ENCODE measurements at places on chromosomes 7 and 10. TPM values are rescaled to one million over a fixed set of nuclear protein-coding genes. Genes with fewer than 3 reads are reported as not detected.
A peak's percentile ranks its signal among the peaks of the same experiment; 100 is the strongest.

DNA sequence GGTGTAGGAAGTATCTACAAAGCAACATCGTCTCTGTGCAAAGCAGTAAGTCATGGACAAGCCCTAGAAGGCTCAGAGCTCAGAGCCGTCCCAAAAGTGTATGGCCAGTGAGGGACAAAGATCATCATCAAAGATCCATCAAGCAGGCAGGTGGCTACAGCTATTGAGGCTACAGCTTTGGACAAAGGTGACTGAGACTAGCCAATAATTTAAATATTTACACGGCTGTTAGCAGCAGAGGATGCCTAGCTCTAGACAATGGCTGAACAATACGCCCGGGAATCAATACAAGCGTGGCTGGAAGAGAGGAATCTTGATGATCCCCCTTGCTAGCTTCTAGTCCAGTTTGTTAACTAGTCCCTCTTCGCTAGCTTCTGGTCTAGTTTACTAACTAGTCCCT lies 17.9 kb downstream of the NMT2 start:
- DNase-seq = no peak

GRCh38 chr10:86149257-86149656 lies 217.3 kb downstream of the GRID1 start:
- no peak for DNase-seq

GRCh38 chr7:20214921-20215669 lies 2.1 kb downstream of the MACC1 start:
- peak; percentile 54 for DNase-seq

DNA sequence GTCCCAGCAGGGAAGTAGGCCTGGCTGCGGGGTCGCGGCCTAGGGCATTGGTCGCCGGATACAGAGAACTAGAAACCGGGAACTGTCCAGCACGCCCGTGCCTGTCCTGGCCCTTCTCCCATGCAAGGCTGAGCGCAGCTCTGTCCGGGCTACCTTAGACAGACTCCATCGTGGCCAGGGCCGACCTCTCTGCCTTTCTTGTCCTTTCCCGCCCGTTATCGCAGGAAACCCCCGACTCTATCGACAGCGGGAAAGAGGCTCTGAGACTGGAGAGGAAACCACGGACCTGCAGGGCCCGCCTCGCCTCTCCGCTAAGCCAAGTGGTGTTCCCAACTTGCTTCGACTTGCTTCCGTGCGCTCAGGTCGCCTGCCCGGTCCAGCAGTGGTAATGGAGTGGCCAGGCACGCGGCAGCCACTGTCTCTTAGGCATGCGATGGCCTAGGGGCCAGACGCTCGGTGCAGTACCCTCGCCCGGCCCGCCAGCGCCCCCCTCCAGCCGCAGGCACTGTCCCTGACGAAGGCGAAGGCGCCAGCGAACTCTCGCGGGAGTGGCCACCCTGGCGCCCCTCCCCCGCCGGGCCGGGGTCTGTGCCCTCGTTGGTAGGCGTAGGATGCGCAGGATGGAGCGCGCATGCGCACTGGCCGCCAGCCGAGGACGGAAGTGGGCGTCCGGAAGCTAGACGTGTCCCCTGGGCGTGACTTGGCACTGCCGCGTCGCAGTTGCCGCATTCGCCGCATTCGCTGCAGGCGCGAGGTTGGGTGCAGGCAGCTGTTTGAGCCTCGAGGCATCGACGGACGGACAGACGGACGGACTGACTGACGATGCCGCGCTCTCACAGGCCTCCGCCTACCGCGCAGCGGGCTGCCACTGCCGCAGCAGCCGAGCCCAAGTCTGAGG lies 54.4 kb downstream of the MCMBP start:
- DNase-seq = no peak

GRCh38 chr7:22442187-22442881 lies 57.7 kb downstream of the STEAP1B start:
- DNase-seq = peak; percentile 30

DNA sequence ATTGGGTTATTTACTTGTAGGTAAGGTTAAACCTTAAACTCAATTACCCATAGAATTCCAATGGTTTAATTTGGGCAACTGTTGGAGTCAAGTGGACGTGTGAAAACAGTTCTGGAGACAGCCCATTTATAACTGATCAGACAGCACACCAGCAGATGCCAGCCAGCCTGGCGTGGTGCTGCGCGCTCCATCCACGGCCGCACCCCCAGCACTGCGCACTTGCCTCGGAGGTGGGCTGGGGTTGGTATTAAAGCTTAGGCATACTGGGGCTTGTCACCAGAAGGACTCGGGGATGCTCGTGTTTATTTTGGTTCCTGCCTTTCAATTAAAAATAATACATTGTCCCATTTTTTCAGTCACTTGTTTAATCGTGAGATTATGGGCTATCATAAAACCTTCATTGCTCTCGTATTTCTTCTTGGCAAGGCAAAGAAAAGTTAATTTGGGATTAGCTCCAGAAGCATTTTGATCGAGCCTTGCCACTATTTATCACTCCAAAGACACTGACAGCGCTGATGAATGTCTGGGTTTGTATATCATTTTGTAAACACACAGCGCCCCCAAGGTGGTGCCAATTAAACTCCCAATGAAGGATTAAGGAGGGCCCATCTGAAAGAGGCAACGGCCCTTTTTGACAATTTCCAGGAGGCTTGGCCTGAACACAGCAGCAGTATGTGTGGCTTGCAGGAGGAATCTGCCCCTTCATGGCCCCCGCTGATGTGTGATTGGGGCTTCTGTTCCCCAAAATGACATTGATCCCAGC lies 204.5 kb upstream of the CXCL12 start:
- no peak for DNase-seq

- no peak for DNase-seq
Observed at GRCh38 chr7:21169667-21170580, 258.0 kb upstream of the SP4 start.

DNA sequence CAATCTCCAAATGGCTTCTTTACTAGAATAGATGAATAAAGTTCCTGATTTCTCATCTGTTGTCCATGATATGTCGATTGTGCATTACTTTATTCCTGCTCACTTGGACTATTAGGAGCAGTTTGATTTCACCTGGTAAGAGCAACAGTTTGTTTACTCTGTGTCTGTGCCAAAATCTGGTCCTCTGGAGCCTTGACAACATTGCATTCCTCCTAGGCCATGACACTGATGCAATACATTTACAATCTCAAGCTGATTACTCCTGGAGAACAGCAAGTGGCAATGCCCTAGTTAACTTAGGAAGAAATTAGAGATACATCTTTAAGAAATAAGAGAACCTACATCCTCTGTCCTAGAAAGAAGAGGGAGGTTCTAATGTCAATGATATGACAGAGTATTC lies 71.8 kb downstream of the SGCE start:
- DNase-seq = peak; percentile 17

DNA sequence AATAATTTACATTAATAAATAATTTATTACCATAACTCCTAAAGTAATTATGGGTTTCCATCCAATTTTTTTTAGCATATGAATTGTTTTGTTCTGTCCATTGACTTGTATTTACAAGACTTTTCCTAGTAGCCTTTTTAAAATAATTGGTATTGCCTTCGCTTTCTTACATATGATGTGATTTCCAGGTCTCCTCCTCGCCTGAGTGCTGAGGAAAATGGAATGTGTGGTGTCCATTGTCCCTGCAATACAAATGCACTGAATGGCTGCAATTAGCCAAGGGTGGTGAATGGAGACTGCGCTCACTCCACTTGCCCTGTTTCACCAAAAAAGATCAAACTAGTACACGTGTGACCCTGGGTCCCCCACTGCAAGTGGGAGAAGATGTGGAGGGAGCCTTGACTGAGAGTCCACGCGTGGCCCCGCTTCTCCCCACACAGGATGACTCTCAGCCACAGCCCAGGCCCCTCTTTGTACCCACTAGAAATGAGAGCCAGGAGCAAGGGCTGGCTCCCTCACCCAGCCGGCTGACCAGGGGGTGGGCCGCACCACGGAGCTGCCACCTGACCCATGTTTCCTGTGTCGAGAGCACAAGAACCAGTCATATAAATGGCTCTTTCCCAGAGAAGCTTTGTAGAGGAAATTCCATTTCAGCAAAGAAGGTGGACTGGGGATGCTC lies 52.6 kb downstream of the FAM53B start:
- DNase-seq = no peak

DNA sequence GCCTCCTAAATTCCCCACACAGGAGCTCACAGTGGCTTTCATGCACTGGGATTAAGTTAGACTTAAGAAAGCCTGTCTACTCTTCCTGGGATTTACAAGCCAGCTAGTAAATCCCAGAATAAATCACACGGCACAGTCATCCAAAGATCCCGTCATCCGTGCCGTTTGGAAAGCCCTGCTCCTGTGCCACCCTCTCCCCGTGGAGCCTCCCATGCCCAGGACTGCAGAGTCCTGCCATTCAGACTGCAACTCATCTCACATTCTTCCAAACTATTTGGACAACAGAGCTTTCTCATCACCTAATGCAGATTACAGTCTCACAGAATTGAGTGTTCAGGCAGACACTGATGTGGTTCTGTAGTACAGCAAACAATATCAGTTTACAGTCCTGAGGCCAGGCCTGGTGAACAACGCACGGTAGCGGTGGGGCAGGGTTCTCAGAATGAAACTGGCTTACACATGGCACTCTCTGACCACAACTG lies 166.5 kb downstream of the EGFR start:
- DNase-seq = no peak

DNA sequence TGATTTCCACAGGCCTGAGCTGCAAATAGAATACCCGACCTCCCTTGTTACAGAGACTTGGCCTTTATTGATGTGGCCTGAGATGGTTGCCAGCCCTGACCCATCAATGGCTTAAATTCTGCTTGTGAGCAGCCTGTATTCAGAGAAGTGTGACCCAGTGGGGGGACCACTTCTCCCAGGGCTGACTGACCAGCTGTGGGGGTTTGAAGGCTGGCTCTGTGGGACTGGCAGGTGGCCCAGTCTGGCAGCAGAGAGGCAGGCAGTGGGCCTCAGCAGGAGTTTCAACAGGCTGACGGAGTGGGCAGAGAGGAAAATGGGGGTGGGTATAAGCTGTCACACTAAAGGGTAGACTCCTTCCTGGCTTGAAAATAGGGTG lies 12.2 kb upstream of the PPIF start:
- no peak for DNase-seq

DNA sequence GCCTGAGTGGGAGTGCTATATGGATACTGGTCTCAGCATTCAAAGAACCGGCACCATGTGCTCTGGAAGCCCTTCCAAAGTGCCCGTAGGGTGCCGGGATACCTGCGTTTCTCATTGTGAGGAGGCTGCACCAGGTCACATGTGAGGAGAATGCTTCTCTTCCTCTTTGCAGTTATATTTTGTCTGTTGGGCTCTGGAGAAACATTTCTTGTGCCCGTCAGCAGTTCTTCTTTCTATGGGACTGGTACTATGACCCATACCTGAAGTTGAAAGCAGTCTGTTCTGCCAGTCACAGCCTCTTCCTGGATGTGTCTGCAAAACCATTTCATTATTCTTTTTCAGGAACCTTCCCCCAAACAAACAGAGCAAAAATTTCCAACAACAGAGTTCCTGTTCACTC lies 465.0 kb downstream of the SUGCT start:
- DNase-seq = no peak

- peak; percentile 13 for DNase-seq
Observed at GRCh38 chr10:84783909-84784308, 455.5 kb downstream of the CCSER2 start.

DNA sequence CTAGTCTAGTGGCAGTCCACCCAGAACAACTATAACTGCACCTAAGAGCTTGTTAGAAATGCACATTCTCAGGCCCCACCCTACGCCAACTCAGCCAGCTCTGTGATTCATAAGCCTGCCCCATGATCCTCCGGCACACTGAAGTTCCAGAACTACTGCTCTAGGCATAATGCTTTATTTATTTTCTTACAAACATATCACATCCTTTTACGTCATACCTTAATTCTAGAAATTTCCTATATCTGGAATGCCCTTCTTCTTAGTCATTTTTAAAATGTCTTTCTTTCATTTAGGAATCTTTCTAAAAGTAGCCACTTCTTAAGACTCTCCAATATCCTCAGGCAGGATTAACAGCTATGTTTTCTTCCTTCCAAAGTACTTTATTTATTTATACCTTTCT lies 480.1 kb downstream of the INHBA start:
- no peak for DNase-seq

- DNase-seq = no peak
Observed at GRCh38 chr10:93280121-93280698, 201.9 kb downstream of the MYOF start.

DNA sequence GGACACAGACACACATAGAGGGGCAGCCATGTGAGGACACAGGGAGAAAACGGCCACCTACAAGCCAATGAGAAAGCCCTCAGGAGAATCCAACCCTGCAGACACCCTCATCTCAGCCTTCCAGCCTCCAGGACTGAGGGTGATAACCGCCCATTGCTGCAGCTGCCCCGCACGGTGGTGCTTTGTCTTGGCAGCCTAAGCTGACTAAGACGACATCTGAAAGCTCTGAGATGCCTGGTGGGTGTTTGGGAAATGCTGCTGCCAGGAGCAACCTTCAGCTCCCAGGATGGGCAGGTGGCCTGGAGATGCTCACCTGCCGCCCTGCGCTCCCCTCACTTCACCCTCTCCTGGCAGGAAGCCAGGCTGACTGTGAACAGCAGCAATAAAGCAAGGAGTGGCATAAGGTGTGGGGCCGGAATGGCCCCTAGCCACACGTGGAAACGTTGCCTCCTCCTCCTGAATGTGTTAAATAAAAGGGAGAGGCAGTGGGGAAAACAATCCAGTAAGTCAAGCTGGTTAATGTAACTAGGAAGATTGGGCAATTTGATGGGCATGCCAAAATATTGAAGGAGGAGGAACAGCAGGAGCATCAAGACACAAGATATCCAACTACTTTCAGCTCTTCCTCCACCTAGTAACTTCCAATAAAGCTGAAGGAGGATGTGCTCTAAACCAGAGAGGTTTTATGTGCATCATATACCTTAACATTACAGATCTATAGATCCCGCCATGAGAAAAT lies 121.5 kb downstream of the TNS3 start:
- no peak for DNase-seq

- DNase-seq = no peak
Observed at GRCh38 chr10:43197834-43198681, 59.8 kb downstream of the CSGALNACT2 start.

- DNase-seq = no peak
Observed at GRCh38 chr7:150332852-150333635, 8.4 kb downstream of the RARRES2 start.

CYP3A4 gene
- not detected for total RNA-seq

OR2A1 gene
- total RNA-seq = not detected

MMD2 gene
- not detected for total RNA-seq

RAMP3 gene
- not detected for total RNA-seq

SLC13A1 gene
- total RNA-seq = not detected

CCDC172 gene
- total RNA-seq = not detected

AVPI1 gene
- 25.6 TPM for total RNA-seq

All from Calu3 (cell line).